GM23248 (cell line): ENCODE measurements at places on chromosomes 2 and 18.

- no peak for DNase-seq
Measured at GRCh38 chr2:164993287-164994016, 38.1 kb upstream of the SLC38A11 start.

GRCh38 chr2:149525323-149525722 lies 62.3 kb downstream of the MMADHC start:
- no peak for DNase-seq

DNA sequence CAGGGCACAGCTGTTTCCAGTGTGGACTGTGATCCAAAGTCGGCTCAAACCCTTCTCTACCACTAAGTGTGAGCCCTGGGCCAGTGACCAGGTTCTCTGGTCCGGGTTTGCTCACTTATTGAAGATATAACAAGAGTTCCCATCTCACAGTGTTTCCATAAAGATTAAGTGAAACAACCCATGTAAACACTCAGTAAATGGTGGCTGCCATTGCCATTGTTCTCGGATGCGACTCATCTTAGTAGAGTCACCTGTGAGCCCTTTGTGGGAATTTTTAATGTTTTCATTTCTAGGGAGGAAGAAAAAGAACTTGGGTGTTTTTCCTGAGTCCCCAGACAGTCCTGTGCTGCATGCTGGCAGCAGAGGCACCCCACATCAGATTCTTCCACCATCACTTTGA lies 53.4 kb downstream of the TPGS2 start:
- DNase-seq = no peak

GRCh38 chr2:170375192-170375591 lies 197.2 kb downstream of the MYO3B start:
- DNase-seq = no peak

DNA sequence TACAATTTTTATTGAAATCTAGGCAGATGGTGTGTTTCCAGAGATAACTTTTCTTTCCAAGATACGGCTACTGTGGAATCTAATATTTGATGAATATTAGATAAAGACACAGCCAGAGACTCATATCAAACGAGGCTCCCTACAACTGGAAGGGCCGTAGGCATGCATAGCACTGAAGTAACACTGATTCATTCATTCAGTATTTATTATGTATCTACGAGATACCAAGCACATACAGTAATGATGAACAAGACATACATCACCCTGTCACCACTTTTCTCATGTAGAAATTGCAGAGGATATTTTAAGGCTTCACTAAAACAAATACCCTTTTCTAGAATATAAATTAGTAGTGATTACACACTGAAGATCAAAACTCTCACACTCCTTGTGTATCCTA lies 74.5 kb downstream of the KCTD18 start:
- DNase-seq = peak; percentile 85

GRCh38 chr18:56028514-56028913 lies 440.5 kb upstream of the TCF4 start:
- DNase-seq = peak; percentile 67

- DNase-seq = no peak
Measured at GRCh38 chr2:211367293-211367692, 810.9 kb downstream of the CPS1 start.

GRCh38 chr2:235352541-235352940 lies 141.3 kb upstream of the AGAP1 start:
- no peak for DNase-seq

- no peak for DNase-seq
Measured at GRCh38 chr2:222827417-222827816, 33.4 kb upstream of the ACSL3 start.

GRCh38 chr2:102037681-102038080 lies 45.9 kb downstream of the IL1R2 start:
- peak; percentile 94 for DNase-seq

DNA sequence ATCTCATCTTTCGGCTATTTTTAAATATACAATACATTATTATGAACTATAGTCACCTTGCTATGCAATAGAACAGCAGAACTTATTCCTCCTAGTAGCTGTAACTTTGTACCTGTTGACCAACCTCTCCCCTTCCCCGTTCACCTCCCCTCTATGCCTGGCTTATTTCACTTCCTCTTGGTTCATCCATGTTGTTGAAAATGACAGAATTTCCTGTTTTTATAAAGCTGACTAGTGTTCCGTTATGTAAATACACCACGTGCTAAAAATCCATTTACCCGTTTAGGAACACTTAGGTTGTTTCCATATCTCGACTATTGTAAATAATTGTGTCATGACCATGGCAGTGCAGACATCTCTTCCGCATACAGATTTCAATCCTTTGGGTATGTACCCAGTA lies 10.3 kb downstream of the ALPI start:
- no peak for DNase-seq

DNA sequence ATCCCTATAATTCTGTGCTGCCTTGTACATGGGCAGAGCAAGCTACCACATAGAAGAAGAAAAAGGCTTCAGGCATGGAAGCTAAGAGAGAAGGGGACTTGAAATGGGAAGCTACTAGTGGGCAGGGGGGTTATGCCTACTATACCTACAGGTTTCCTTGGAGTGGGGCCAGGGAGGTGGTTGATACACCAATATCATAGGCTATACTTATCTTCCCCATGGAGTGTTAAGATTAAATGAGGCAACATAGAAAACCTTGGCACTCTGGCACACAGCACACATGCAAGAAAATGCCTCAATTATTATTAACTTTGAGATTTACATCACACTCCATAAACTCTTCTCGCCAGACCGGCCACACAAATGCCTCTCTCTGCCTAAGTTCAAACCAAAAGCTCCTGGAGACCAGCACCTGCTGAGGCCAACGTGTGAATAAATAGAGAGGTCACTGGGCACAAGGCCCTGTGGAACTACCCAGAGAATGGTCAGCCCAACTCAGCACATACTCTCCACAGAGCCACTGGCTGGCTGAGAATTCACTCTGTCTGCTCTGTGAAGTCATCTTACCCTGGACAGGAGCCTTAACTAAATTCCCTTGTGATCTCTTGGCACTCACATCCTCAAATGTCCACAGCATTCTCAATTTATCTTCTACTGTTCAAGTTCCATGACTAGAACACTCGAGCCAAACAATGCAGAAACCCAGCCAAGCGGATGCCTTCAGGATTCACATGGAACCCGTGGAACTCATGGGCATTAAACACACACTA lies 498.7 kb downstream of the BCL11A start:
- no peak for DNase-seq

DNA sequence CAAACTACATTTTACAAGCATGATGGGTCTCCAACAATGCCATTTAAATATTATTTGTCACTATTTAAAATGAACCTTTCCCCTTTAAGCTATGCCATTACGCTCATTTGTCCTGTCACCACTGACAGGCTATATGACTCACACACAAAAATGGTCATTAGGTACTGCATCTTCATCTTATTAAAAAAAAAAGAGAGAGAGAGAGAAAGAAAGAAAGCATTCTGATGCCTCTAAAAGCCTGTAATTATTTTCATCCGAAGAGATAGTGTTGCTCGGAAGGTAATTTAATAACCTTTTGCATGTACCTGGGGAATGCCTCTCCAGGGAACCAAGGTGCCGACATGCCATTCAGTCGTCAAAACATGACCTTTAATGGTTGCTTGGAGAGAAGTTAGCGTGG lies 226.7 kb downstream of the ARHGAP15 start:
- no peak for DNase-seq

GRCh38 chr2:15952451-15953146 lies 12.2 kb downstream of the MYCN start:
- DNase-seq = no peak

DNA sequence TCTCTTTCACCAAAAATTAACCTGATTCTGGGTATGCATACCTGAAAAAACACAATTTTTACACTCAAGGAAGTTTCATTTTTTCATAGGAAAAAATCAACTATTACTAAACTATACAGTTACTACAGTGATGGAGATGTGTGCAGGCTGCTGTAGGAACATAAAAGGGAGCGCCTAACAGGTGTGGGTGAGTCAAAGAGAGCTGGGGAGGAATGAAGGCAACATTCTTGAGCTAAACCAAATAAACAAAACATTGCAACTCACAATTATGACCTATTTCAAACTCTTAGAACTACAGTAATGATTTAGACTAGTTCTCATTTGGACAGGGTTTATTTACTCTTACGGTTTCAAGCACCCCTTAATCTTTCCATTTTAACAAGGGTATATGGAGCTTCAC lies 13.4 kb upstream of the CLASP1 start:
- DNase-seq = no peak

GRCh38 chr18:67608191-67608590 lies 91.7 kb upstream of the DSEL start:
- DNase-seq = peak; percentile 15

DNA sequence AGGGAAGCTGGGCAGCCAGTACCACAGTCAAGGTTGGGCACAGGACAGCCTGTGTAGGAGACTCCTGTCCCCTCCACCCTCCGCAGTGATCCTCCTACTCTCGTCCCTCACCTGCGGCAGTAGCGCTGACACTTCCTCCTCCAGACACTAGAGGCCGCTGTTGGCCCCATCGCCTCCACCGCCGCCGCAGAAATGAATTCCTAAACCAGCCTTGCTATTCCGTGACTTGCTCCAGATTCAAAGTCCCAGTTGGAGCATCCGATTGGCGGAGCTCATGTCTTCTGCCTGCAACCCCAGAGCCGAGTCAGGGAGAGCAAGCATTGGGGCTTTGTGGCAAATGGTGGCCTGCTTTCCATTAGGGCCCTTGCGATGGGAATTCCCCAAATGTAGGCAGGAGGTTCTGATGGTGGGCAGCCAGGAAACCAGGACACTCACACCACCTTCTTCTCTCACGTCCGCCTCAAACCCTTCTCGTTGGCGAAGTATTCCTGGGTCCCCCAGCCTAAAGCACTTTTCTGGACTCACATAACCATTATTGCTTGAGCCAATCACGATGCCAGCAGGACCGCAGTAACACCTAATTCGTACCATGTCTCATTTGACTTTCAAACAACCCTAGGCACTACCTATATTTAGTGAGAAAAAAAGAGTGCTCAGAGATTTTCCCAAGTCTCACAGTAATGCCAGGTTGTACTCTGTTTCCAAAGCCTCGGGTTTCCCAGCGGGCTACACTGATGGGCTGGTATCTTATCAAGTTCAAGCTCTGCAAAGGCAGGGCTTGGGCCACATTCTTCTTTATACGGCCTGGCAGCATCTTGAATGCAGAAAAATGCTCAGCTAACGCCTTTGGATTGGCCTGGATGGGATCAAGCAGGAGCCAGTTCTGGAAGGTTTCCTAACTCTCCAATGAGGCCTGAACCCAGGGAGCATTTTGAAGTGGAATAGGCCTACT lies 1.2 kb upstream of the DNAJB2 start:
- DNase-seq = peak; percentile 91

GRCh38 chr2:110852541-110853263 lies 120.3 kb downstream of the ACOXL start:
- peak; percentile 9 for DNase-seq

GRCh38 chr2:28117104-28117596 lies 226.6 kb downstream of the BABAM2 start:
- DNase-seq = no peak

DNA sequence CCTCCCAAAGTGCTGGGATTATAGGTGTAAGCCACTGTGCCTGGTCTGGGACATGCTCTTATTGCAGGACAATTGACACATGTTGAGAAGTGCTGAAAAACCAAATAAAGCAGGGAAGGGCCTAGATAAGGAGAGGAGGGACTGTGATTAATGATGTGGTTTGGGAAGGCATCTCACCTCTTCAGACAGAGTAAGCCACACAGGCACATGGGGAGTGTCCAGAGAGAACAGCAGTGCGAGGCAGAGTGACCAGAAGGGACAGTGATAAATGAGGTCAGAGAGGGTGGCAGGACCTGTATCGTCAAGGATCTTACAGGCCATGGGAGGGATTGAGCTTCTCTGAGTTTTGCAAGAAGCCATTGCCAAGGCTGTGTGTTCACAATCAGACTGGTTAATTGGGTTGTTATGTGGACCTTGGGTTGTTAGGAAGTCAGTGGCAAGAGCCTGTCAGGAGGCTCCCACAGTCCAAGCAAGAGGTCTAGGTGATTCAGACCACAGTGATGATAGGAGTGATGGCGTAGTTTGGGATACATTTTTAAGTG lies 58.5 kb downstream of the EIF5B start:
- no peak for DNase-seq

DNA sequence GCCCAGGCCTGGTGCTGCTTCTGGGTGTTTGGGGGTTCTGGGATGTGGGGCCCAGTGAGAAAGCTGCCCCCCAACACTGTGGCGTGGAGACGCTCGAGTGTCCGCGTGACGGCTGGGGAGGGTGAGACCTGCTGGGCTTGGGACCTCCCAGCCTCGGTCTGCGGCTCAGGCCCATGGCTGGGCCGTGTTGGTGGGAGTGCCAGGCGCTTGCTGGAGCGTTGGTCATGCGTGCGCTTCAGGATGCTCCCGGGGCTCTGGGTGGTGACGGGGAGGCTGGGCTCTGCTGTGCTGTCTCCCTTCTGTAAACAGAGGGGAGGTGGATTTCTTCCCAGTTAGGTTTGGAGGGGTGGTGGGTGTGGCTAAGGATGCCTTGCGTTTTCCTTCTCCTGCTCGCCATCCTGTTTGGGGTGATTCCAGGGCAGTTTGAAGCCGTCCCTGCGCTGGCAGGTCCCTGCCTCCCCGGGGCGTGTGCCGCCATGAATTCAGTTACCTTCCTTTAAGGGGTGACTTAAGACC lies 606 bp downstream of the GAL3ST2 start:
- DNase-seq = no peak

DNA sequence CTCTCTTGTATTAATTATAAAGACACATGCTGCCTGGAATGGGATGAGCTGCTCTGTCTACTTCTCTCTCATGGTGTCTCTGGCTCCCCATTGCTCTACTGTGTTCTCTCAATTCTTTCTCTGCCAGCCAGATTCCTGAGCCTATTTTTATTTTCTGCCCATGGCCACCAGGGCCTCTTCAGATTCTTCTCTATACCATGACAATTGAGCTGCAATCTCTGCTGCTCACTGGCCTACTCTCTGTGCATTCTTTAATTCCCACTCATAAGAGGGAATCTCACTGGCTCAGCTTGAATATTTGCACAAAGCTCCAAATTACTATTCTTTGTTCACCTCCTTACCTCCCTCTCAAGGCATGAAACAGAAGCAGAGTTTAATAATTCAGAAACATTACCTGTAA lies 161.4 kb upstream of the GULP1 start:
- no peak for DNase-seq

DNA sequence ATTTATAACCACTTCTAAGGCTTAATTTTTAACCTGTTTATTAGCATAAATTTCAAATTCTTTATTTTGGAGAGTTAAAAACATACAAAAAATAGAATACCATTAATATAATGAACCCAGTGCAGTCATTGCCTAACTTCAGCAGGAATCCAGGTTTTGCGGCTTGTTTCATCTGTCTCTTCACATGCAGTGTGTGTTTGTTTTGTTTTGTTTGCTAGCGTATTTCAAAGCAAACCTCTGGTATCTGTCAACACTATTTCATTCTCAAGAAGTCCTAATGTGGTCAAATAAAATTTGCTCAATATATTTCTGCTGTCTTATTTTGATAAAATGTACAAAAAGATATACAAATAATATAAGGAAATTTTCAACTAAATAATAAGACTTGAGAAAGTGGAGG lies 328.5 kb downstream of the AGPS start:
- DNase-seq = no peak

- DNase-seq = peak; percentile 61
Measured at GRCh38 chr2:176613323-176613987, 344.2 kb downstream of the MTX2 start.

GRCh38 chr2:69310111-69311023 lies 76.7 kb downstream of the GFPT1 start:
- no peak for DNase-seq

GRCh38 chr18:58896734-58897508 lies 32.2 kb downstream of the ZNF532 start:
- DNase-seq = no peak

- no peak for DNase-seq
Measured at GRCh38 chr2:123500346-123500745, 524.7 kb upstream of the CNTNAP5 start.
